ENCODE measurements at places on chromosomes 12 and 14. TPM values are rescaled to one million over a fixed set of nuclear protein-coding genes. Genes with fewer than 3 reads are reported as not detected.
A peak's percentile ranks its signal among the peaks of the same experiment; 100 is the strongest.

Gene PITPNM2
- total RNA-seq = 8.3 TPM

Gene GLIPR1L1
- not detected for total RNA-seq

Gene IAPP
- not detected for total RNA-seq

Gene SMCO3
- not detected for total RNA-seq

Gene IFNG
- total RNA-seq = not detected

Gene VRTN
- not detected for total RNA-seq

DNA sequence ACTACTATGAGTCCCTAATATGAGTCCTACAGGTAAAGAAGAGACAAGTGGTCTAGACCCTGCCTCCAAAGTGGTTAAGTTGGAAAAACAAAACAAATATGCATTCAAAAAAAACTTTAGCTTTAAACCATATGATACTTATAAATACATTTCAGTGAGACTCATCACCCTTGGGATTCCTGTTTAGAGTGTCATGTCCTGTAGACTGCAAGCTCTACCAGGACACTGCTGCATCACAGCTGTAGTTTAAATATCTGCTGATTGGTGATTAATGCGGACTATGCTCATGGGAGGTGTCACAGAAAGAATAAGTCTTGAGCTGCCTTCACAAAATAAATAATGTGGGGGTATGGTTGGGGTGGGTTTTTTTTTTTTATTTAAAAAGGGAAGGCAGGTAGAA is 8.8 kb upstream of the LGR5 start:
- ATAC-seq = no peak

DNA sequence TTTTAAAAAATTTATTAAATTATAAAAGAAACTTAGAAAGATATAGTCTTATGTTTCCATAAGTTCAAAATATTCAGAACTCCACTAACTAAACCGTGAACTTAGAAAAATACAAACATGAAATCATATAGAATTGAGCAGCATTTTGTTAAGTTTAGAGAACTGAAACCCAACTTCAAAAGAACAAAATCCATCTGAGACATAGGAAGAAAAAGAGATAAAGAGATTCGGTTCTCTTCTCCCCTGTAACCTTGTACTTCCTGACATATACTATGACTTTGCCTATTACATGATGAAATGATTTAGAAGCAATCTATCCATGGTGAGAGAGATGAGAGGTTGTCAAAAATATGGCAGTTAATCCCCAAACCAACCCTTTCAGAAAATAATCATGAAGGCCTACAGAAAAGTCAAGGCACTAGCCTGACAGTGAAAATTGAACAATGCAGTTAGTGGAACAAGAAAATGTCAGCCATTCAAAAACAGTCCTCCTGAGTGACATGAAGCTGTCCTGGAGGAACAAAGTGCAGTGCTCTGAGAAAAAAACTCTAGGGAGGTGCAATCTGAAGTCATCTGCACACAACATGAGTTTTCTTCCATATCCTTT is 44.0 kb downstream of the C12orf50 start:
- ATAC-seq = no peak

DNA sequence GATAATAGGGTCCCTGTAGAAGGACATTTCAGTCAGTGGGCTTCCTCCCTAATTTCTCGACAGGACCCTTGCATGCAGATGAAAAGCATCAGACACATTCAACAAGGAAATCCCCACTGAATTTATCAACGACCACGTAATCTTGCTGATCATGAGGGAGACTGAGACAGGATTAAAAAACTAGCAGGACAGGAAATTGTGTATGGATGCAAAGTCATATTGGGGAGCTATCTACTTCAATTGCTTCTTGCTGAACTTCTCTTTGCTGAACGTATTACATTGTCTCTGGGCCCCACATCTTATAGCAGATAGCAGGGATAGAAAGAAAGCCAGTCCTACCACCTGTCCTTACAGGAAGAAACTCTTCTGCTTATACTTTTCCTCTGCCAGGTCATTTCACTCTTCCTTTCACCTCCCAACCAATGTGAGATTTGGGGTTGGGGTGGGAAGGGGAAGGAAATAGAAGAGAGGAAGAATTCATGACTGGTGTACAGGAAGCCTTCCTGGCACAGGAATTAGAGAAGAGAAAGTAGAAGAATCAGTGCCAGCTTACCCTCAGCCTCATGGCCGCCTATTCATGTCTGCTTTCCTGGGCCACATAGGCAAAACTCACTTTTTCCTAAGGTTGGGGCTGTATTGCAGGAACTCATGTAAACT is 333.3 kb downstream of the ZFP36L1 start:
- peak; percentile 16 for ATAC-seq

DNA sequence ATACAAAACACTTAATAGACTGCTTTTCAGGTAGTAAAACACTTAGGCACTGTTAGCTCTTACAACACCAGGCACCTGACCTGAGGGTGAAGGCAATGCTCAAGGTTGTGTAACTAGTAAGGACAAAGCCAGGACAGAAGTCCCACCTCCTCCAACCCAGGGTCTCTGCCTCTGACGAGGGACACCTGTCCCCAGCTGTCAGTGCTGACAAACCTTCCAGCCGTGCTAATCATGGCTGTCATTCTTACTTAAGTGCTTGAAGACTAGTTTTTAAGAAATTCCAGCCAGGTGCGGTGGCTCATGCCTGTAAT is 62.5 kb upstream of the MAX start:
- ATAC-seq = no peak

- no peak for ATAC-seq
These were observed 505.1 kb upstream of the TMEM132C start for GRCh38 chr12:127761880-127762279.

- no peak for ATAC-seq
These were observed 439.5 kb downstream of the CCER1 start for GRCh38 chr12:90515199-90516175.

DNA sequence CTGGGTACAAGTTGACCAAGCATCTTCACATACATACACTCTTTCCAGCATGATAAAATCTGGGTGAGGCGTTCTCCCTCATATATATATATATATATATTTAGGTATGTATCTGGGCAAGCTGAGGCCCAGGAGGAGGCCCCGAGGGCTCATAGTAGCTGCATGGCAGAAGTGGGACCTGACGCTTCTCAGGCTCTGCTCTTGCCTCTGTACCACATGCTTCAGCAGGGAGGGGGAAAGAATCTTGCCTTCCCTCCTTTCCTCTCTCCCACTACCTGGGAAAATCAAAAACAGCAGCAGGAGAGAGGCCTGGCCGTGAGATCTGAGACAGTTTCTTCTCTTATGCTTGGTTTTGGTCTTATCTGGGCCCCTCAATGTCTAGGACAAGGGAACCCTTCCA is 9.2 kb downstream of the PPP1R1A start:
- ATAC-seq = no peak

DNA sequence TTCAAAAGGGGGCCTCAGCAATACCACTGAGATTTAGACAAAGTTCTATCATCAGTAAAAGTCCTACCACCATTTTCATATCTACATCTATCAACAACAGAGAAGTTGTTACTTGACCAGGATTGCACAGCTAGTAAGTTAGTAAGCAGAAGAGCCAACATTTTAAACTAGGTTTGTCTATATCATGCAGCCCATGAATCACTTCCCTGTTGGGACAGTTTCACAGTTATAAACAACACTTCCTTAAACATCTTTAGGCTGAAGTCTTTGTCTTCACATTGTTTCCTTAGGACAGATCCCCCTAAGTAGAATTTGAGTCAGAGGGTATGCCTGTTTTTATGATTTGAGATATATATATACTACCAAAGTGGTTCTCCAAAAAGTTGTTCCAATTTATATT is 68.5 kb downstream of the DAO start:
- no peak for ATAC-seq

- no peak for ATAC-seq
These were observed 329.0 kb downstream of the ZFP36L1 start for GRCh38 chr14:68463705-68464374.

DNA sequence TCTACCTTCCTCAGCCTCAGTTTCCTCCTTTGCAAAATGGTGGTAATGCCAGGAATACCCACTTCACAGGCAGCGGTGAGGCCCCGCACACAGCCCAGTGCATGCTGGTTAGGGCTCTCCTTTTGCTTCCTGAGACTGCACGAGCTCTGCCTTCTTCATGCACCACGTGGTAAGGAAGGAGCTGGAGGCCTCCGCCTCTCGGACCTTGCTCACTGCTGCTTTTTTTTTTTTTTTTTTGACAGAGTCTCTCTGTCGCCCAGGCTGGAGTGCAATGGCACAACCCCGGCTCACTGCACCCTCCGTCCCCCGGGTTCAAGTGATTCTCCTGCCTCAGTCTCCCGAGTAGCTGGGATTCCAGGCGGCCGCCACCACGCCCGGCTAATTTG is 18.1 kb downstream of the TAMALIN start:
- no peak for ATAC-seq

- no peak for ATAC-seq
These were observed 46.0 kb upstream of the OR5AU1 start for GRCh38 chr14:21201732-21202462.

Data from esophagus mucosa (tissue), 1 donor.